Gastroesophageal sphincter (tissue), 4 donors: ENCODE measurements at places on chromosomes 1 and 21.

- ATAC-seq = no peak
Measured at GRCh38 chr1:6030547-6031261, 15.0 kb upstream of the KCNAB2 start.

- ATAC-seq = no peak
Measured at GRCh38 chr1:28956038-28956464, 41.7 kb downstream of the EPB41 start.

GRCh38 chr1:228215663-228216116 lies 7.8 kb downstream of the OBSCN start:
- ATAC-seq = no peak

DNA sequence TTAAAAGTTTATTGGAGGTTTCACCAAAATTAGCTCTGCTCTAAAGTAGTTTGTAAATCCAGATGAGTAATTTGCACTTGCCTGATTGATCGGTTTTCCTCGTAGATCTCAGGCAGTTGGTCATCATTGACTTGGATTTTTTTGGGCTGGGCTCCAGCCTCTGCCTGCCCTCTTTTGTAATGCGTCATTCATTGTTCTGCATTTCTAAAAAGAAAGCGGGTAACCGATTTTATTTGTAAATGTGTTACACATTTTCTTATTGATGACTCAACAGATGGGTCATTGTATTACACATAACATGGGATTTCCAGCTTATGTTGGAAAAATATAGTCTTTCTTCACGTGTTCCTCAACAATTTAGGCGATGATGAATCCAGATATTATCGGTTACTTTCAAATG lies 5.5 kb downstream of the ETS2 start:
- ATAC-seq = no peak

DNA sequence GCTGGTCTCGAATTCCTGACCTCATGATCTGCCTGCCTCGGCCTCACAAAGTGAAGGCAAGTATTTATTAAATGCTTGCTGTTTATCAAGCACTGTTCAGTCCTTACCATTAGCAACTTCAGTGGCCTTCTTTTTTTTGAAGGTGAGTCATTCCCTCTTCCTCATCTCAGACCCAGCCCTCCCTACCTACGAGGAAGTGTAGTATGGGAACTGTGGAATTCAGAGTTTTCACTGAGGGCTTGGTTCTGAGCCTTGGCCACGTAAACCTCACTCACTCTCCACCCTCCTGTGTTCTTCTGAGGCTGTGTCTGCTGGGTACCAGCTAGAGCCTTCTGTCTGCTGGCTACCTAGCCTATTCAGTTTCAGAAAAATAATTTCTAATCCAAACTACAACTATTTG lies 218.3 kb upstream of the SGIP1 start:
- ATAC-seq = no peak

DNA sequence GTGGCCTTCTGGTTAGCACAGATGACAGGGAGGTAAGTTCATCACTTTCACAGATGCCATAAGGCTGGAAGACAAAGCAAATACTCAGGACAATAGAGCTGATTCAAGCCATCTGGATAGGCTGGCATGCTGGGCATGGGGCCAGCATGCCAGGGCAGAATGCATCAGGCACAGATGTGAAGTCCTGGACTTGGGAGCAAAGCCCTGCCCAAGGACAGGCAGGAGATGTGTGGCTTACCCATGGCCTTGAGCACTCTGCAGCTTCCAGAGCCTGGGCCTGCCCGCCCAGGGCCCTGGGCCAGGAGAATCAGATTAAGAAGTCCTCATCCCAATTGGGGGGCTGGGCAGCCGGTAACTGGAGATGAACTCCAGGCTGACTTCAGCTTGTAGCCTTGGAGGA lies 135.7 kb upstream of the ZC3H12A start:
- no peak for ATAC-seq

DNA sequence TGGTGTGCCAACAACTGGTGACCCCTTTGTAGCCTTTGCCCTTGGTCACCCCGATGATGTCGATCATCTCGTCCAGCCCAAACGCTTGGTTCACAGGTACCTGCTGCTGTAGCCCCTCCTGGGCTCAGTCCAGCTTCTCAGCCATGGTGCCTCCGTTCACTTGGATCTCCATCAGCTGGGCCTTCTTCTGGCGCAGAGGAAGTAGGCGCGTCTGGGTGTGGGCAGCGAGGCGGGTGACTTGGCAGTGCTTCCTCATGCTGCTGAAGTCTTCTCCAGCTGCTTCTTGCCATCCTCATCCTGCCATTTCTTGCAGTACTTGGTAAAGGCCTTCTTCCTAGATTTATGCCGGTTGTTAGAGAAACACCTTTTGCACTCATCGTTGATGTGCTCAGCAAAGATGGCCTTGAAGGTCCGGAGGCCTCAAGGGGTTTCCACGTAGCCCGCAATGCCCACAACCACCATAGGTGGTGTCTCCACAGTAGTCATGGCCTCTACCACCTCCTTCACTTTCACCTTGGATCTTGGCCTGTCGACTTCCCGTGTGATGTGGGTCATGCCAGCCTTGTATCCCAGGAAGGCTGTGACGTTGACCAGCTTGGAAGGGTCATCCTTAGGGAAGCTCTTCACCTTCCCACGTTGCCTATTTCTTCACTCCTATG lies 13.0 kb downstream of the DOP1B start:
- ATAC-seq = no peak

DNA sequence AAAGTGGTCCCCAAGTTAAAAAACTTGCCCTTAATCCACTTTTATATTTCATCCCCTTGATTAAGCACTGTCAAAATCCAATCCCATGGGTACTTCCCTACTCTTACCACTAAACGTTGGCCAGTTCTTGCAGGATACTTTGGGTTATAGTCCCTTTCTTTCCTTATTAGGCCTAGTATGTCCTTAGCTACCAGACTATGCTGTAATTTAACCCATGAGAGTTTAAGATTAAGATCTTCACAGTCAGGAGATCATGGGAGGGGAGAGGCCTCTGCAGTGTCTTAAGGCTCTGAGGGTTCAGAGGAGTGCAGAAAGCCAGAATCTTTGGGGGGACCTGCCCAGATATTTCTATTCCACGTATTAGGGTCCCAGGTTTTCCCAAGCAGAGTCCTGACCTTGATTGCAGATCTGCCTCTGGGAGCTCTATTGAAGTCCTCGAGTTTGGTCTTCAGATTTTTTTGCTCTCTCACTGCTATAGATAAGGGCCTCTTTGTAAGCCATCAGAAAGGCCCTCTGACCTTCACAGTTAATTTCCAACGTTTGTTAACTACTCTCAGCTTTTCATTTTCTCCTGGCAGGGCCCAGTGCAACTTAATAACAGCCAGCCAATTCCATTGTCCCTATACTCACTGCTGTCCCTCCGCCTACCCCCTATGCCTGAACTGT lies 9.0 kb upstream of the CGN start:
- ATAC-seq = no peak

DNA sequence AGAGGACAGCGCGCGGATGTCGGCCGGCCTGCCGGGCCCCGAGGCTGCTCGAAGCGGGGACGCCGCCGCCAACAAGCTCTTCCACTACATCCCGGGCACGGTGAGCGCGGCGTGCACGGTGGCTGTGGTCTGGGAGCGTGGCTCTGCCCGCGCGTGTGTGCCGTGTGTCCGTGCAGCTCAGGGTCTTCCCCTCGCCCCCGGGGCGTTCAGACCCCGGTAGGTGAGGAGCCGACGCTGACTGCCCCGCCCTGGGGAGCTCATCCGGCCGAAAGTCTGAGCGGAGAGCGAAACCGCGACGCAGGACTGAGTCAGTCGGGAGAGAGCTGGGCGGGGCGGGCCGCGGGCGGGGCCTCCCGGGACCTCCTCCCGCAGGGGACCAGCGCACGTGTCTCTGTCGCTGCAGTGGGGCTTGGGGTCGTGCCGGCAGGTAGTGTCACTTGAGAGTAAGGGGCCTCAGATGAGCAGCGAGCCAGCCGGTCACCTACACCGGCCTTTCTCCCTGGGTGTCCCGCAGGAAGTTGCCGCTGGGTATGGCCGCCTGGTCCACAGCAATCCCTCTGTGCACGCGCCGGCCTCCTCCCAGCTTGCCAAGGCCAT lies 520 bp downstream of the PLEKHN1 start:
- peak; percentile 76 for ATAC-seq

DNA sequence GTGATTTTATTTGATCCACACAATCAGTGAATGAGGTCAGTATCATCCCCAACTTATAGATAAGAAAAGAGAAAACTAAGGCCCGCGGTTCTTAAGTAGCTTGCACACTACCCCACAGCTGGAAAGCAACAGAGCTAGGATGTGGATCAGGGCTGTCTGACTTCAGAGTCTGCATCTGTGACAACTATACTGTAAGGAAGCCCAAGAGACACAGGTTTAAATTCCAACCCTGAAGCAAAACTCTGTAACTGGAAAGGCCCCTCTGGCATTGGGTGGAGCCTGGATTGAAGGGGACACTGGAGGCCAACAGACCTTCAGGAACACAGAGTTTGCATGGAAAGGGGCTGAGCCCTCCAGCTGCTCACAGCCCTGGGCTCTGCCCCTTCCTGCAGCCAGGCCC lies 40.2 kb downstream of the LGR6 start:
- ATAC-seq = no peak

DNA sequence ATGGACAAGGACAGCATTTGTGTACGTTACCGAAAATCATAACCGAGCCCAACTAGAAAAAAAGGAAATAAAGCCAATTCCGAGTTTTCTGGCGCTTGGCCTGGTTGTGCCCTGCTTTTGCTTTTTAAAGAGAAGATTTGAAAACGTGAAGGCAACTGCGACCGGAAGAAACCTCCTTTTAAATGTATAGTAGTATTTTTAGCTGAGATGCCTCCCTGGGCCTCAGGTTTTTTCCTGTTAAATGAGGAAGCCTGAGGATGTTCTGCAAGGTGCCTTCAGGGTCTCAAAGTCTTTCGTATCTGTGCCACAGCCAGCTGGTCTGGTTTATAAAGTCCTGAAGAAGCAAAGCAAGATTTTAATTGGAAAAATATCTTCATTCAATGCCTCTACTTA lies 371 bp upstream of the ODF2L start:
- no peak for ATAC-seq

GRCh38 chr1:22041505-22041904 lies 11.0 kb upstream of the CDC42 start:
- ATAC-seq = no peak

DNA sequence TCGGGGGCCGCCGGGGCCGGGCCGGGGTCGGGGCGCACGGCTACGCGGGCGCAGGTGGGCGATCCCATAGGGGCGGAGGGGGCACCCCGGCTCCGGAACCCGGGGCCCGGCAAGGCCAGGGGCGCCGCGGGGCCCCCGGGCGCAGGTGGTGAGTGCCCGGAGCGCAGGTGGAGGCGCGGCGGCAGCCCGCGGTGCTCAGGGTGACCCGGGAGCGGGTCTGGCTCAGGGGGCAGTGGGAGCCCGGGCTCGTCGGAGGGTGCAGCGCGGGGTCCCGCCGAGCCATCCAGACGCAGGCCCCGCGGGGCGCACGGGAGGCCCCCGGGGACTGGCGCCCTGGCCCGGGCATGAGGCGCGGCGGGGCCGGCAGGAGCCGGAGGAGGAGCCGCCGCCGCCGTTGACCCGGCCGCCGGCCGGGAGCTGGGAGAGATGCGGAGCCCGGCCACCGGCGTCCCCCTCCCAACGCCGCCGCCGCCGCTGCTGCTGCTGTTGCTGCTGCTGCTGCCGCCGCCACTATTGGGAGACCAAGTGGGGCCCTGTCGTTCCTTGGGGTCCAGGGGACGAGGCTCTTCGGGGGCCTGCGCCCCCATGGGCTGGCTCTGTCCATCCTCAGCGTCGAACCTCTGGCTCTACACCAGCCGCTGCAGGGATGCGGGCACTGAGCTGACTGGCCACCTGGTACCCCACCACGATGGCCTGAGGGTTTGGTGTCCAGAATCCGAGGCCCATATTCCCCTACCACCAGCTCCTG lies 489 bp downstream of the CELSR2 start:
- ATAC-seq = peak; percentile 18

DNA sequence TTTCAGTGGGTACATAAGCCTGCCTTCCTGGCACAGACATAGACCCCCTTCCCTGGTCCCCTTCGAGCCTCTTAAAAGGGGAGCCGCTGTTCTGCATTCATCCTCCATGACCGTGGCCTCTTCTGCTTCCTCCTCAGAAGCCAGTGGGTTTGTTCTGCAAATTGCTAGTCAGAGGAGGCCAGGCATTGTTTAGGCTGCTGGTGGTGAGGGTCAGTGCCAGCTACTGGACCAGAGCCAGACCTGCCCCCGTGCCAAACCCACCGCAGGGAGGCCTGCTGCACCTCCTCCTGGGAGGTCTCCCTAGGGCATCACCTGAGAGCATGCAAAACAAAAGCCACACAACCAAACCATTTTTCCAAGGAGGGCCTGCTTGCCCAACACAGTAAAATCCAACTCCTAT lies 178.4 kb downstream of the MIS18A start:
- ATAC-seq = no peak

DNA sequence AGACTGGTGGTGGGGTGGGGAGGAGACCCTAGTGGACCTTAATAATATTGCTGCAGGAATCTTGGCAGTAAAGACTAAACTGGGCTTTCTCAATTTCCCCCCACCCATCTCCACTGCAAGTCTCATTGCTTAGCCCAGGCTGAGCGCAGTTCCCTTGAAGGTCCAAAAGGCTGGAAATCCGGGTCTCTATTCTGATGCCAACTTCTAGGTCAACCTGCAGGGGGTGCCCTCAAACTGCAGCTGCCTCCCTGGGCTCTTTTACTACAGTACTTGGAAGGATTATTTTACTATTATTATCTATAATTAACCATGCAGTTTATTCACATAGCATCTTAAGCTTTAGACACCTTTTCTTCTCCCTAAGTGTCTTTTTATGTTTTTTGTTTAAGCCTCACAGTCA lies 85.4 kb upstream of the WARS2 start:
- ATAC-seq = no peak

DNA sequence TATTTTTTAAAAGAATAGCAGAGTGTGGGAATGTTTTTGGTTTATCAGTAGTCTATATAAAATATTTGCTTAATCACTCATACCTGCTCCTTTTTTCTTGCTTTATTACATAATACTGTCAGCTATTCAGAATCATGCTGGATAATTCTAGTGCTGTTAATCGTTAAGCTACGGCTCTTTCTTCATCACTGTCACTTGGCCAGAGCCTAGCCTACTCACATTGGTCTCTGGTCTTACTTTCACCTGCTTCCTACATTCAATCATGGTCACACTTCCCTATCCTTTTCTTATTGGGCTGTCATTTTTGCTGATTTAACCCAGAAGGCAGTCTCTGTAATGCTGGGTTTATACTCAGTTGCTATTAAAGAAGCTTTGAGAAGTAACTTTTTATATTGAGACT lies 2.5 kb downstream of the KLHL20 start:
- ATAC-seq = no peak

GRCh38 chr1:24934310-24935195 lies 4.5 kb upstream of the RUNX3 start:
- ATAC-seq = no peak

- peak; percentile 35 for ATAC-seq
Measured at GRCh38 chr1:115469703-115470476, 131.8 kb upstream of the NGF start.

DNA sequence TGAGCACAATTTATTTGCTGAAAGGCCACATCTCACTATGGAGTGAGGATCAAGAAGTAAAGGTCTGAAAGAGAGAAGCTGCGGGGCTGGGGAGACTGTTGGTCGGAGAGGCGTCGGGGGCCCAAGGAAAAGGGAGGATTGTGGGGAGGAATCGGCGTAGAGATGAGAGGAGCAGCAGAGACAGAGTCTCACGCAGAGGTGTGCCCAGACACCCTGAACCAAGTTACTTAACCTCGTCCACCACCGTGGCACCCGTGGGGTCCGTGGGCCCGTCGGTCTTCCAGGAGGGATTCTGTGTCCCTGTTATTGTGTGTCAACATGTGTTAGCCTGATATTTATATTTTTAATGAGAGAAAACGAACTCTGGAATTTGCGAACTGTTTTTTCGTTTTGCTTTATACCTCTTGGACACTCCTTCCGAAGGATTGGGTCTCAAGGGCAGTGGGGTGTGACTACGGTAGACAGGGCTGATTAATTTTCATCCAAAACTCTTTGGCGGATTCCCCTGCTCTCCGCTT lies 3.8 kb upstream of the NBPF1 start:
- ATAC-seq = no peak

GRCh38 chr1:30801771-30802198 lies 44.2 kb upstream of the LAPTM5 start:
- peak; percentile 62 for ATAC-seq
